ENCODE measurements at places on chromosomes 1 and 21.

DNA sequence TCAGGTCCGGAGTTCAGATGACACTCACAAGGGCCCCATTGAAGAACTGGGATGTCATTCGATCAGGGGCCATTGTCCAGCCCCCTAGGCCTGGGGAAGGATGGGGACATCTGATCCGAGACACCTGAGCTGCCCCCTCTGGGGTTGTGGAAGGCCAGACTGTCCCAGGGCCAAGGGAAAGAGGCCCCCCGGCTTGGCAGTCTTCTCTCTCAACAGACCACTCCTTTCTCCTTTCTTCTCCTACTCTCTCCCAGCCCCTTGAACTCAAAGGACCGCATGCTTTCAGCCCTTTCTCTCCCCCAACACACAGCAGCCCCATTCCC is 1.1 kb downstream of the S100A1 start:
- no peak for DNase-seq

GRCh38 chr1:41356752-41357151 is 4.5 kb upstream of the FOXO6 start:
- DNase-seq: no peak

GRCh38 chr1:109559995-109560394 is 11.6 kb downstream of the GNAI3 start:
- DNase-seq: no peak

DNA sequence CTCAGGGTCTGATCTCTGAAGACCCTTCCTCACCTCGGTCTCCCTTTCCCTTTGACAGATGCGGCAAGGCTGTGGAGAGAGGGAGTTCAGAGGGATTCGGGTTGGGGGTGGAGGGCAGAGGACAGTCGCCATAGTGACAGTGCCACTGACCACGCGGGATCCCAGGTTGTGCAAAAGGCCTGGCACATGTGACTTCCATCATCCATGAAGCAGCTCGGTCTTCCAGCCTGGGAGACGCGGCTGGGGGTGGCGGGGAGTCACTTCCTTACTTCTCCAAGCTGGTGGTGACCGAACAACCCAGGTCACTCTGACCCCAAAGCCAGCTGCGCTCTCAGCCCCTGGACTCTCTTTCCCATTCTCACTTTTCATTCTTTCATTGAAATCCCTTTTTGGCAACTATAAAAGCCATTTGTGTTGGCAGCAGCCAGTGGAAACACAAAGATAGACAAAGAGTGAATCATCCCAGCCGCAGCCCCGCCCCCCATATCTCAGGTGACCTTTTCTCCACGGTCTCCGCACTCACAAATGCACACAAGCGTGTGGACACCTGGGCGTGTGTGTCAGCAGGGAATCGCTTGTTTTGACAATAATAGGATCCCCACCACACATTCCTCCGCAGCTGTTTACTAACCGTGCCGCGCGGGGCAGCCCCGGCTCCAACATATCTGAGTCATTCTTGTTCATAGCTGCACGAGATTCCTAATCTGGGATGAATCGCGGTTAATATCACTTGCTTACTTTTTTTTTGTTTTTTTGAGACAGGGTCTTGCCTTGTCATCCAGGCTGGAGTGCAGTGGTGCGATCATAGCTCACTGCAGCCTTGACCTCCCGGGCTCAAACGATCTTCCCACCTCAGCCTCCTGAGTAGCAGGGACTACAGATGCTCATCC is 68.3 kb downstream of the DHRS3 start:
- peak; percentile 80 for DNase-seq

- no peak for DNase-seq
Measured at GRCh38 chr1:224734261-224734935, 118.3 kb downstream of the CNIH3 start.

DNA sequence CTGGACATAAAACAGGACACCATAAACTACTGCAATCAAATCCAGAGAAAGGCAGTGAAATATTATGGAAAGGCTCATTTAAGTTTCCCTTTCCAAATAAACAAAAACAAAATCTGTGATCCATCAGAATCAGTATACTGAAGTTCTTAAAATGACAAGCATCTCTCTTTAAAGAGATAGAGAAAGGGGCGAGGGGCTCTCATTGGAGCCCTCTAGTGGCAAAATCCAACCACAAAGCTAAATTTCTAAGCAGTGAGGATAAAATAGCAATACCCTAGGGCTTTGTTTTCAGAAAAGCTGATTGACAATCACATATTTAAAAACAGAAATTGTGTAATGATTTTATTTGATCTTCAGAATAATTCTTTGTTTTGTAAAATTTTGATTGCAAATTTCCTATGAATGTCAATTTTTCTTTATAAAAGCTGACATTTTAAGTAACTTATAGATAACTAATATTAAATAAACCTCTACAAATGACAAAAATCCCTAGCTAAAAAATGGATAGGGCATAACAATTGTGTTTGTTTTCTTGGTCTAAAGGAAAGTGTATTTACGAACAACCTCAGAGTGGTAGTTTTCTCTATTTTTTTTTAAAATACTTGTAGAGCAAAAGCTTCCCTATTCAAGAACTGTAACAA is 138.2 kb downstream of the COL24A1 start:
- peak; percentile 39 for DNase-seq
